ENCODE measurements at places on chromosomes 2 and 18.

DNA sequence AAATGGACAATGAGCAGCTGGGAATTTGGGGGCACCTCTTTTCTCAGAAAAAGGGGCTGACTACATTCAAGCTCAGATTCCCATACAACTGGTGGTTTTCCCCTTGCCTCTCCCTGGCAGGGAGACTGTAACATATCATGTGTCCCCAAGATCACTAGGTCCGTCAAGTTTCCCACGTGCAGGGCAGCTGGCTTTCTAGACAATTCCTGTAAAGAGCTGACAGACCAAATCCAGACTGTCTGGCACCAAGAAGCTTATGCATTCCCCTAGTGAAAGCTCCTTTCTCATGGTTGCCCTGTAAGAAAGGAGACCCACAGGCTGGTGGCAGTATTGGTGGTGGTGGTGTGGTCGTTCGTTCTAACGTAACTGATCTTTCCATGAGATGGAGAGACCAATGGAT, 48.8 kb downstream of the THUMPD2 start:
- no peak for DNase-seq

GRCh38 chr2:233346376-233346775, 7.9 kb upstream of the DGKD start:
- no peak for DNase-seq

GRCh38 chr2:215003001-215003400, 135.4 kb downstream of the ABCA12 start:
- peak; percentile 13 for DNase-seq

DNA sequence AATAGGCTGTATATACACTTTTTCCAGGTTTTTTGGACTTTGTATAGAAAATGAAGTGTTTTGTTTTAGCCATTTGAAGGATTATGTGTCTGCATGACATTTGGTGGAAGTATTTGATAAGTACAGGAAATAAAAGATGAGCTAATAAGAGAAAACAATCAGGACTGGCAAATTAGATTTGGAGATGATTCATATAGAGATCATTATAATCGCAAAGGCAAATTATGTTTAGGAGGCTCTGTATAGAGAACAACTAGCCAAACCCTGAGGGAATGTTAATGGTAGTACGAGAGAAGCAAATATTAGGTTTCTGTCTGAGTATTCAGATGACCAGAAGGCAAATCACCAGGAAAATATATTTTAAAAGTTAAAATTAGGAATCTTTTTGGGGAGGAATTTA, 41.7 kb downstream of the PLCL1 start:
- no peak for DNase-seq

- DNase-seq, result no peak
These were observed 45.9 kb downstream of the FAM228A start for GRCh38 chr2:24220554-24221291.

DNA sequence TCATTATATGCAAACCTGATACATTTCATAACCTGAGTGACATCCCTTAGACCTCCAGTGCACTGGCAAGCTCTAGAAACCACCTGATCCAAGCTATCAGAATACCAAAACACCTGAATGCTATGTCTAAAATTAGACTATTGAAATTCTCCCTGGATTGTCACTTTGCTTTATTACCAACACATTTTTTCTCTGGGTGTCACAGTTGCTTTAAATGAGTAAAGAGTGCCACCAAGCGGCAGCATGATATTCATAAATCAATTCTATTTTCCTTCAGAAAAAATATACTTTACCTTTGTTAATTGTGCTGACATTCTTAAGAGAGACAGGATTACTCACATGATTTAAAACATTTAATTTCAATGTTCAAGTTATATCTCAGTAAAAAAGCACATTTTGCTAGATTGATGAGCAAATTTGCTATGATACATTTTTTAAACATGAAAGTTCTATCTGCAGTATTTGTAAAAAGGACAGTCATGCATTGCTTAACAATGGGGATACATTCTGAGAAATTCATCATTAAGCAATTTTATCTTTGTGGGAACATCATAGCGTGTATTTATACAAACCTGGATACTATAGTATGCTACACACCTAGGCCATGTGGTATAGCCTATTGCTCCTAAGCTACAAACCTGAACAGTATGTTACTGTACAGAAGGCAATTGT, 338.4 kb upstream of the SLC39A10 start:
- peak; percentile 33 for DNase-seq

GRCh38 chr2:237682856-237683670, 55.7 kb downstream of the LRRFIP1 start:
- peak; percentile 55 for DNase-seq

DNA sequence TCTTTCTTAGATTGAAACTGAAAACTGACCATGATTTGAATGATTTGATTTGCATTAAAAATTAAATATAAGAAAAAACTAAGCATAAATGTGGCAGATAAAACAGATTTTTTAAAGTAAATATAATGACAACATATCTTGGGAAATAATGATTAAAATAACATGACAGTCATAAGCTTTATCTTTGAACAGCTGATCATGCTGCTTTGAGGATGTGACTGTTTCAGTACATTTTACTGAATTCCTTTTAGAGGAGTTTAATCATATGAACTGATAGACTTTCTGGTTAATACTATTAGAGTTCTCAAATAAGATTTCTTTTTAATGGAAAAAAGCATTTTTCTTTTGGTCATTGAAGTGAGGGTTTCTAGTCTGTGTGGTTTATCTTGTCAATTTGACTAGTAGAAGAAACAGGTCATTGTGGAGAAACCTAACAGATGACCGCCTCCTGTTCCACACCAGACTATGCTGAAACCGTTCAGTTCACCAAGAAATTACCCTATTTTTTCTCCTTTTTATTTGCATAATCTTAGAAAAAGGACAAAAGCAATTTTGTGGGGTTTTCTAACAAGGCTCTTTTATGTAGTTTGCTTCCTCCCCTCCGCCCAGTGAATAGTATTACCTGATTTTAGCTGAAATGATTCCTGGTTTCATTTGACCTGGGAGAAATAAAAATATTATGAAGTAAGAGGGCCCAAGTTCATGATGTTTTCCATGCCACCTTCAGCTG, 262.1 kb downstream of the PTGR3 start:
- DNase-seq, result no peak

- DNase-seq, result no peak
These were observed 160.9 kb upstream of the EPC2 start for GRCh38 chr2:148483665-148484064.

GRCh38 chr2:181563101-181563692, 93.7 kb downstream of the CERKL start:
- no peak for DNase-seq

GRCh38 chr2:178268435-178268834, 74.1 kb downstream of the OSBPL6 start:
- no peak for DNase-seq

DNA sequence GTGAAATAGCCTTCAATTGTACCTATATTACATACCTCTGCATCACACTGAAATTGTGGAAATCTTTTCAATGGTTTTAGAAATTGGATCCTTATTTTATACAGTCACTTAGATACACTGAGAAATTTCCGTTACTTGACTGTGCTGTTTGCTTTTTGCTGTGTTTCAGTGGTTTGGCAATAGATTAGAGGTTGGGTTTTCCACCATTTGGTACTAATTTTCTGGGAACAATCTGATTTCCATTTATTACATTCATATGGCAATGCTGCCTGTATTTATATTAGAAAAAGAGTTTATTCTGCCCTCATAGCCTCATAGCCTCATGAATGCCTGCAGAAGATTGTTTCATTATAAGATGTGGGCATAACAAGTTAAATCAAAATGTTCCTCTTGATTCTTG, 285.0 kb downstream of the GULP1 start:
- no peak for DNase-seq

GRCh38 chr2:241258505-241259280, 56.8 kb downstream of the HDLBP start:
- no peak for DNase-seq

DNA sequence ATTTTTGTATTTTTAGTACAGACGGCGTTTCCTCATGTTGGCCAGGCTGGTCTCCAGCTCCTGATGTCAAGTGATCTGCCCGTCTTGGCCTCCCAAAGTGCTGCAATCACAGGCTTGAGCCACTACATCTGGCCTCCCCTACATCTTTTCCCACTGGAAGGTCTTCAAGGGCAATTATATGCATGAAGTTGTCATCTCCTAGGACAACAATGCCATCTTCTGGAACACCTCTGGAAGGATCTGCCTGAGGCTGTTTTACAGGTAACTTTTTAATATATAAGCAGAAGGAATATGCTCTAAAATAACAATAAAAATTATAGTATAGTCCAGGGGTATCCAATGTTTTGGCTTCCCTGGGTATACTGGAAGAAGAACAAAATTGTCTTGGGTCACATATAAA, 321.4 kb downstream of the AFF3 start:
- DNase-seq, result no peak

GRCh38 chr2:214203214-214203613, 207.6 kb upstream of the VWC2L start:
- no peak for DNase-seq

- no peak for DNase-seq
These were observed 279.3 kb downstream of the NYAP2 start for GRCh38 chr2:225678792-225679191.

GRCh38 chr18:68181956-68182355, 533.0 kb downstream of the TMX3 start:
- no peak for DNase-seq

DNA sequence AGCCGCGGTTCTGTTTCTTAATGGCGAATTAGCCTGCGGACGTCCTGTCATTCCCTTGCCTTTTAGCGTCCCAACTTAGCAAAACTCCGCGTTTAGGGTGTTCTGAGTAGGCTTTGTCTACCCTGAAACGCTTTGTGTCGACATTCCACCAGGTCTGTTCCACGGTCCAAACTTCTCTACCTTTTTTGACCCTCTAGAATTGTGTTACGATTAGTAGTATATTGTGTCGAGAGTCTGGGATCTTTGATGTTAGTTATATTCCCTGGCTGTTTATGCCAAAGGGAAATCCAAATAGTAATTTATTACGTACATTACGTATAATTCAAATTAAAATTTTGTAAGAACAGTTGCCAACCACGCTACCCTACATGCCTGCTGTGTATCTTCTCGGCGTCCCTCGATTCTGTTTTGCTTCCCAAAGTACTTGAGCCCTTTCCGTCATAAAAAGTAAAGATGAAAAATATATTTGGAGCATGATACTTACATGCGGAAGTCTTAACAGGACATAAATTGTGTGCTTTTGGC, 495 bp upstream of the TTC32 start:
- no peak for DNase-seq

GRCh38 chr2:218149848-218150440, 16.8 kb downstream of the CXCR1 start:
- no peak for DNase-seq

GRCh38 chr2:68291314-68291713, 28.4 kb downstream of the CNRIP1 start:
- no peak for DNase-seq
